ENCODE measurements at places on chromosomes 1 and 21.

DNA sequence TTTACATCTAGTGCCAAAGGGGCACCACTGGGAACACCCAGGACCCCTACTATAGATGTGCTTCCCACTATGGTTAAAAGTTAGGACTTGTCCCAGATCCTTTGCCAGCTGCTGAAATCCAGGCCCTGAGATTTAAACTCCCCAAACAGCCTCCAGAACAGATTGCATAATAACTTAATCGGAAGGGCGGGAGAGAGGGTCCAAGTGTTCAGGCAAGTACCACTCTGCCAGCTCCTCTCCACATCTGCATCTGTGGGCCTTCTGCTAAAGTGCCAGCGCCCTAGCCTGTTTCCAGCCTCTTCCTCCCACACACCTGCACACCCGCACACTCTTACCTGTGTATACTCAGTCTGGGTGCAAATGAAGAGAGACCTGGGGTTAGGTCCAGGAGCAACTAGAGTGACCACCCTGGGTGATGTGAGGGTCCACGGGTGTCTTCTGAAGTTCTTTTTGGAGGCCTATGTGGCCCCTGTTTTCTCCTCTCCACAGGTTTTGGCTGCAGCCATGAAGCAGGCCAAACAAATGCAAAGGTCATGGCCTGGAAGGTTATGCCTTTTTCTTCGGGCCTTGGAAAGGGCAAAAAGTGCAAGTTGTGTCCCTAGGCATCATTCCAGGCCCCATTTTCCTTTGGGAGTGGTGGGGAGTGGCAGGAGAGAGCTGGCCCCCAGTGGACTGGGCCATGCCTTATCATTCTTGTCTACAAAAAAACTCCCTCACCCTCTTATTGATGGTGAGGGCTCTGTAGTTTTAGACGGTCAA, 29.3 kb downstream of the KIRREL1 start:
- no peak for DNase-seq

- DNase-seq: no peak
Observed at GRCh38 chr1:203036135-203036534, 9.8 kb downstream of the PPFIA4 start.

GRCh38 chr1:43766086-43766784, 58.9 kb downstream of the ST3GAL3 start:
- DNase-seq: peak; percentile 40

DNA sequence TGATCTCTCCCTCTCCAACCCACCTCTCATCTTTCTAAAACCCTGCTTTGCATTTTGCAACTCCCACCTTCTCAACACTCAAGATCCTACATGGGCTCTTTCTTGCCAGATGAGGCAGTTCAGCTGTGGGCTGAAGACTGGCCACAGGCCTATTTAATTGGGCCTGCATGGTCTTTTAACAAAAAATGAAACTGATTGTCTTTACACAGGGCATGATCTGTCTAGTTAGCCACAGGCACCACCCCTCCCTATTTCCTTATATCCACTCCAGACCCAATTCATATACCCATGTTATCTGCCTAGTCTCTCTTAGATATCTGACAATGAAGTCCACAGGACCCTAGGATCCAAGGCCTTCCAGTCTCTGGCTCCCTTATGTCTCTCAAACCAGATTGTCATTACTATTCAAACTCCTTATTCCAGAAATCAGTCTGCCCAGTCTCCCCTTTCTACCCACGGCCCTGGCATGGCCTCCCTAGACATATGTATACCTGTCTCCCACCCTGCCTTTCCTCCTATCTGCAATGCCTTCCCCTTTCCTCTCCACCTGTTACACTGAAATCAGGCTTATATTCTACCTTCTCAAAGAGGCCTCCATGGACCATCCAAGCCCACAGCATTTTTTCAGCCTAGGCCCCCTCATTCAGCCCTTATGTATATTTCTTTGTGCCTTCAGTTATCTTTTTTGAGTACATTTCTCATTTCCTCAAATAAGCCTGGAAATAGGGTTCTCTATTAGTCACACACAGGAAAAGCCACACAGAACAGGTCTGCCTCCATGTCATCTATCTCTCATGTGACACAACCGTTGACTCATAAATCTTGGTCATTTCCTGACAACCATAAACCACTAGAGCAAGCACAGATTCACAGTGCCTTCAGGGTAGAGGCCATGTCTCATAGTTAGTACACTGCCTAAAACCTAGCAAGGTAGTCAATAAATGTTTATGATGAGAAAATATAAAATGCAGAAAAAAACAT, 39.0 kb downstream of the LPAR3 start:
- DNase-seq: no peak

Measured in kidney (tissue), 22 donors.